ENCODE measurements at places on chromosomes 11 and 22.

GRCh38 chr11:42779555-42779954 lies 532.2 kb upstream of the API5 start:
- no peaks in the 10 kb centered on the region for H3K27me3 ChIP-seq
- H3K4me3 ChIP-seq, result no peak overlapping the region
- H3K4me1 ChIP-seq, result no peaks in the 10 kb centered on the region
- no peak overlapping the region for H3K27ac ChIP-seq

GRCh38 chr11:90113541-90113940 lies 20.9 kb upstream of the NAALAD2 start:
- no peaks in the 10 kb centered on the region for H3K4me1 ChIP-seq
- no peaks in the 10 kb centered on the region for H3K36me3 ChIP-seq
- no peaks in the 10 kb centered on the region for H3K27me3 ChIP-seq
- no peak for DNase-seq
- no peak overlapping the region for H3K27ac ChIP-seq

DNA sequence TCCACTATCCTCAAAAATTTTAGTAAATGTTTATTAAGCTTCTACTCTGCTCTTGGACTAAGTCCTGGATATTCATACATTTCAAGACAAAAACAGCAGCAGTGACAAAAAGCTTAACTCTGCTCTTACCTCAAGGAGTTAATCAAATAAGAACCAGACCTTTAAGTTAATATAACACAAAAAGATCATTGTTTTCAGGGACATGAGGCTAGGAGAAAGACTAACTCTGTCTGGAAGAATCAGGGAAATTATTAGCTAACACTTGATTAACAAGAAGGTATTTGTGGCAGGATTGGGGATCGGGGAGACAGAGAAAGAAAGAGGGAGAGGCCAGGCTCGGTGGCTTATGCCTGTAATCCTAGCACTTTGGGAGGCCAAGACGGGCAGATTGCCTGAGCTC lies 74.4 kb downstream of the PPP2R1B start:
- H3K27me3 ChIP-seq, result no peaks in the 10 kb centered on the region
- peaks cover 11% of the 10 kb centered on the region for H3K4me1 ChIP-seq
- H3K27ac ChIP-seq, result no peak overlapping the region
- H3K36me3 ChIP-seq, result peaks cover 15% of the 10 kb centered on the region

- H3K4me1 ChIP-seq, result peaks cover 81% of the 10 kb centered on the region
- H3K36me3 ChIP-seq, result no peaks in the 10 kb centered on the region
- peak overlapping the region; percentile 60 for H3K27ac ChIP-seq
- no peak for DNase-seq
- H3K4me3 ChIP-seq, result no peak overlapping the region
Observed at GRCh38 chr11:96316869-96317268, 26.1 kb downstream of the MAML2 start.

GRCh38 chr22:38230108-38230825 lies 28.5 kb downstream of the MAFF start:
- H3K4me1 ChIP-seq, result peaks cover 38% of the 10 kb centered on the region
- H3K4me3 ChIP-seq, result no peak overlapping the region
- peak overlapping the region; percentile 53 for H3K27ac ChIP-seq
- peaks cover 50% of the 10 kb centered on the region for H3K36me3 ChIP-seq
- DNase-seq, result no peak

- H3K4me1 ChIP-seq, result peaks cover 32% of the 10 kb centered on the region
- DNase-seq, result no peak
- peaks cover 43% of the 10 kb centered on the region for H3K36me3 ChIP-seq
- H3K27ac ChIP-seq, result no peak overlapping the region
Observed at GRCh38 chr11:119126675-119127268, 5.4 kb downstream of the HINFP start.

DNA sequence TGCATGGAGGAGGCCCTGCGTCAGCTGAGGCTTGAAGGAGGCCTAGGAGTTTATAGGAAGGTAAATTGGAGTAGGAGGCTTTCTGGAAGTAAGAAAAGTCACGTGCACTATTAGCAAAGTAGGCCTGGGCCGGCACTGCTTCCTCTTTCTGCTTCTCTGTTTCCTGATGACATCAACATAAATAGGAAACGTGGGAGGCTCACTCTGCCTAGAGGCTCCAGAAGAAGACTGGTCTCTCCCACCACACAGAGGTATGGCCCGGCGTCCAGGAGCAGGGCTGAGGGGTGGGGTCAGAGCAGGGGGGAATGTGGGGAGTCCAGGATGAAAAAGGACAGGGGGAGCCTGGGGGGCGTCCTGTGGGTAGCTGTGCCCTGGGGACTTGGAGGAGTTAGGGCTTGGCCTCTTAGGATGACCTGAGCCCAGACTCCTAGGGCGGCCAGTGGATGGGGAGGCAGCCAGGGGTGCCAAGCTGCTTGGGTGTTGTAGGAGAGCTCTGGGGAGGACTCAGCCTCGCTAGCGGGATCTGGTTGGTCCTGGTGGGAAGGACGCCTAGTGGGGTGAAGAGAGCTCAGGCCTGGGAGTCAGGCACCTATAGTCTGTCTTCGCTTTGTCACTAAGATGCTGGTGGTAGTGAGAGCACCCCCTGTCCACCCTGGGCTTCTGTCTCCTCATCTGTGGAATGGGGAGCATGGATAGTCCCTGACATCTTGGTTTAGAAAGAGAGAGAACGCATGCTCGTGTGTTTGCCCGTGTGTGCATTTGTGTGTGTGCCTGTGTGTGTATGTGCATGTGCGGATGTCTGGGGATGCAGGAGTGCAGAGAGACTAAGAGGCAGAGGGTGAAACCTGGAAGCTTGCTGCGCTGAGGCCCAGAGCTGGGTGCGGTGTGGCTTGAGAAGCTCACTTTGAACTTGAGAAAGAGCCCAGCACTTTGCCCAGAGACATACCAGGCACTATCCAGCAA lies at the start of gene CSF2RB:
Gene CSF2RB, plus strand, starts transcription at position 202 of the 963 bp plus-strand sequence. CDS start 8,580 bp downstream, outside the sequence.
- no peak for DNase-seq
- H3K4me1 ChIP-seq, result peaks cover 6% of the 10 kb centered on the region
- H3K27ac ChIP-seq, result peak within 1 kb of the TSS; percentile 69
- H3K4me3 ChIP-seq, result peak within 1 kb of the TSS; percentile 38
- H3K27me3 ChIP-seq, result peaks cover 3% of the 10 kb centered on the region

DNA sequence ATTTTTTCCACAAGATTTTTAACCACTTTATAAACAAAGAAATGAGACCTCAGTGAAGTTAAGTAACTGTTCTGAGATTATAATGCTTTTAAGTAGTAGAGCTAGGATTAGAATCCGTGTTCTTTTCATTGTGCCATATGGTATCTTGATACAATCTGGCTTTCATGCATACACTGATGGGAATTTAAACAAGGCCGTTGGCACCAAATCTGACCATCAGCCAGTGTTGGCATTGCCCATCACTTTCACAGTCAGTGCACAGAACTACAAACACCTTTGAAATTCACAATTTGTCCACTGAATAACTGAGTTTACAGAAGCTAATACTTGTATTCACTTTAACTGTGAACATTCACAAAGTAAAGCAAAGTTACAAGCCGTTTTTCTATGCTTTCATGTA lies 1228.0 kb downstream of the TBC1D22A start:
- no peak overlapping the region for H3K27ac ChIP-seq
- no peak overlapping the region for H3K4me3 ChIP-seq
- peaks cover 6% of the 10 kb centered on the region for H3K27me3 ChIP-seq

- H3K27ac ChIP-seq, result no peak overlapping the region
- H3K27me3 ChIP-seq, result no peaks in the 10 kb centered on the region
- no peak for DNase-seq
- H3K4me1 ChIP-seq, result peaks cover 24% of the 10 kb centered on the region
- H3K4me3 ChIP-seq, result no peak overlapping the region
Observed at GRCh38 chr11:74011360-74012073, 2.6 kb upstream of the UCP3 start.

- no peaks in the 10 kb centered on the region for H3K36me3 ChIP-seq
- no peaks in the 10 kb centered on the region for H3K4me1 ChIP-seq
- H3K4me3 ChIP-seq, result no peak overlapping the region
- peaks cover 8% of the 10 kb centered on the region for H3K27me3 ChIP-seq
- H3K27ac ChIP-seq, result no peak overlapping the region
- no peak for DNase-seq
Observed at GRCh38 chr11:117538263-117539135, 210.8 kb downstream of the CEP164 start.

DNA sequence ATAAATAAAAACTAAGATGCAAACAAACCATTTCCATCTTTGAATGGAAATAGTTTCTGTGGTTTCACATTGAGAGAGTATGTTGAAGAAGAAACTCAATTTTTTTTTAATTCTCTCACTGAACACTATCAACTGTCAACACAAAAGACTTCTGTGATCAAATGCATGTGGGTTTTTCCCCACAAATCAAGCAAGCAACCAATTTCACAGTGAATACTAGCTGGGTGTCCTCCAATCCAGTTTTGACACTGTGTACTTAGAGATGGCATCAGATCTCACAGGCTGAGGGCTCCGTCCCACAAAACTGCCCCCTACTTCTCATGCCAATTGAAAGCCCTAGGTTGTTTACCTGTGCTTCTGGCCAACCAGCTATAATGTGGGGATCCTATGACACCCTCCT lies 34.5 kb downstream of the CTSC start:
- no peaks in the 10 kb centered on the region for H3K27me3 ChIP-seq
- H3K4me3 ChIP-seq, result no peak overlapping the region
- no peak overlapping the region for H3K27ac ChIP-seq
- H3K4me1 ChIP-seq, result peaks cover 6% of the 10 kb centered on the region
- DNase-seq, result no peak

DNA sequence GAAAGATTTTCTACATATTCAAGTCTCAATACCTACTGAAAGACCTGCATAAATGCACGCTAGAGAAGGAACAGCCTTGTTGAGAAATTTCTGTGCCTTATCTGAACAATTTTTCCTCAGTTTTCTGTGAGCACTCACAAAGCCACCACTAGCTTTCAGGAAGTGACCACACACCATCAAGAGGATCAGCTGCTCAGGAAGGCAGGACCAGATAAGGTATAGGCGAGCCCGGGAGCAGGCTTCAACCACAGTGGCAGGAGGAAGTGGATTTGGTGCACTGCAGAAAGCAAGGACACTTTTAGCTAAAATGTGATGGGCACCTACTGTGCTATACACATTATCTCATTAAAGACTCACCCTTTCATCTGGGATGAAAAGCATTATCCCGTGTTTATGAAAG lies 220.8 kb downstream of the RAB38 start:
- H3K4me3 ChIP-seq, result no peak overlapping the region
- H3K27me3 ChIP-seq, result no peaks in the 10 kb centered on the region
- H3K4me1 ChIP-seq, result no peaks in the 10 kb centered on the region
- no peaks in the 10 kb centered on the region for H3K36me3 ChIP-seq

- H3K36me3 ChIP-seq, result no peaks in the 10 kb centered on the region
- H3K4me3 ChIP-seq, result no peak overlapping the region
- H3K4me1 ChIP-seq, result peaks cover 35% of the 10 kb centered on the region
- no peak for DNase-seq
Observed at GRCh38 chr11:10414181-10414580, 40.9 kb upstream of the AMPD3 start.

- H3K27ac ChIP-seq, result no peak overlapping the region
- H3K36me3 ChIP-seq, result no peaks in the 10 kb centered on the region
- DNase-seq, result no peak
- peaks cover 24% of the 10 kb centered on the region for H3K4me1 ChIP-seq
- no peak overlapping the region for H3K4me3 ChIP-seq
Observed at GRCh38 chr22:17913801-17914347, 110.5 kb downstream of the MICAL3 start.

- DNase-seq, result no peak
- H3K4me3 ChIP-seq, result no peak overlapping the region
- no peaks in the 10 kb centered on the region for H3K36me3 ChIP-seq
- H3K27me3 ChIP-seq, result no peaks in the 10 kb centered on the region
- no peaks in the 10 kb centered on the region for H3K4me1 ChIP-seq
Observed at GRCh38 chr22:24848559-24849168, 42.7 kb downstream of the SGSM1 start.

- no peaks in the 10 kb centered on the region for H3K4me1 ChIP-seq
- H3K27me3 ChIP-seq, result peaks cover 3% of the 10 kb centered on the region
- no peak for DNase-seq
- no peaks in the 10 kb centered on the region for H3K36me3 ChIP-seq
- no peak overlapping the region for H3K27ac ChIP-seq
- no peak overlapping the region for H3K4me3 ChIP-seq
Observed at GRCh38 chr22:26632422-26633155, 10.8 kb downstream of the CRYBA4 start.
